ENCODE measurements at places on chromosomes 2 and 18.

DNA sequence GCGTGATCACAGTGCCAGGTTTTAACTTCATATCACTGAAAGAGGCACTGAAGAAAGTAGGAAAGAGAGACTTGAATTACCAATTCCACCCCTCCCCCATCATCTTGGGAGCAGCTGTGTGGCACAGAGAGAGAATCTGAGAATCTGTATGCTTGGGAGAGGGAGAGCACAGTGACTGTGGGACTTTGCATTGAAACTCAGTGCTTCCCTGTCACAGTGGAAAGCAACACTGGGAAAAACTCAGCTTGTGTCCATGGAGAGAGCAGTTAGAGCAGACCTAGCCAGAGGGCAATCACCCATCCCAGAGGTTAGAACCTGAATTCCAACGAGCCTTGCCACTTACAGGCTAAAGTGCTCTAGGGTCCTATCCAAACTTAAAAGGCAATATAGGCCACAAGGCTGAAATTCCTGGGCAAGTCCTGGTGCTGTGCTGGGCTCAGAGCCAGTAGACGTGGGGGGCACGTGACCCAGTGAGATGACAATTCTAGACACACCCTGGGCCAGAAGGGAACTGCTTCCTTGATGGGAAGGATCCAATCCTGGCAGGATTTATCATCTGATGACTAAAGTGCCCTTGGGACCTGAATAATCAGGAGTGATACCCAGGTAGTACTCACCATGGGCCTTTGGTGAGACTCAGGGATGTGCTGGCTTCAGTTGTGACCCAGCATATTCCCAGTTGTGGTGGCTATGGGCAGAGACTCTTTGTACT is 15.5 kb upstream of the ABCB11 start:
- DNase-seq, result no peak

GRCh38 chr18:79416022-79416676 is 20.4 kb downstream of the NFATC1 start:
- DNase-seq, result no peak

DNA sequence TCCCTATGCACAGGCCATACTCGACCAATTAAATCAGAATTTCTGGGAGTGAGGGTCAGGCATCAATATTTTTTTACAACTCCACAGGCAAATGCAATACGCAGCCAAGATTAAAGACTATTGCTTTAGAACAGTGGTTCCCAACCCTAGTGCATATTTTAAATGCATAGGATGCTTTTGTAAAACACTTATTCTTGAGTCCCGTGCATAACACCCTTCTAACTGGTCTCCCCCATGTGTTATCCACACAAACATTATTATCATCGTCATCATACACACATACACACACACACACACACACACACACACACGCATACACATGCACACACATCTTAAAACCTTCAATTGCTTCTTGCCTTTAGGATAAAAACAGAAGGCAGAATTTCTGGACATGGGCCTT is 145.0 kb upstream of the PELI1 start:
- DNase-seq, result no peak

GRCh38 chr2:238240757-238241711 is 1.2 kb upstream of the HES6 start:
- no peak for DNase-seq

DNA sequence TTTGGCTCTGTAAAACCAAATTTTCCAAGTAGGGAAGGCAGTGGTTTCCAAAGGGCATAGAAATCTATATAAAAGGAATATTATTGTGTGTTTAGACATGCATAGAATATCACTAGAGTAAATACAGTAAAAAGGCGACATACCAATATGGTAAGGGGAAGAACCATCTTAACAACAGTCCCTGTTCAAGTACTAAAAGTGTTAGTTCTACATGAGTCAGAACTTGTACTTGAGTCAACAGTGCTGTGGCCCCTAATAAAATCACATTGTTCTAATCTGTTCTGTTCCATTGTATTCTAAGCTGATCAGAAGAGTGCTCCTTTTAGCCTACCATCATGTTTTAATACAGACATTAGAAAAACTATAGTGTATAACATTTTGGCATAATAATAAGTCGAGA is 36.1 kb upstream of the TNFRSF11A start:
- no peak for DNase-seq

GRCh38 chr2:169073211-169073962 is 4.0 kb downstream of the DHRS9 start:
- no peak for DNase-seq

All from stimulated activated CD8-positive, alpha-beta memory T cell treated with anti-CD3 and anti-CD28 coated beads, Interleukin-4, amount 100 ng/mL, for 1 hour (primary cell).